Activated T-cell treated with anti-CD3 and anti-CD28 coated beads for 4 hours (primary cell): ENCODE measurements at places on chromosomes 5 and 9.

DNA sequence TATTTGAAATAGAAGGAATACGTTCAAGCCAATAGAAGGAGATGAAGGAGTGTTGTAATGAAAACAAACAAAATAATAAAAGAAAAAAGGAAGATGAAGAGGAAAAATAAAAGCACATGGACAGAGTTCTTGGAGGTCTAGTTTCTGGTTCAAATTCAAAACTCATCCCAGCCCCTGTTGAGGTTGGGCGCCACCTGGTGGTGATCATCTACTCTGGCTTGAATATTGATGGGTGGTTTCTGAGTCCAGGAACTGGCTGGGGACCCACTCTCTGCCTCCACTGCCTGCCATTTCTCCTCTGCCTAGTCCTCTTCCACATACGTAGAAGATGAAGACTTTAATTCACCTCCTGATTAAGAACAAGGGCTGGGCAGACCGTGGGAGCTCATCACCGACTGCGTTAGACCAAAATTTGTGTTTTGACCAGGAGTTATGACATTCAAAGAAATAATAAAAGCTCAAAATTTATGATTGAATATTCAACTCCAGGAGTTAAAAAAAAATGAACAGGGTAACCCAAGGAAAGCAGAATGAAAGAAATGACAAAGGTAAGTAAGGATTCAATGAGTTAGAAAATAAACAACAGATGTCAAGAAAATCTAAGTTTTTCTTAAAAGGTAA lies 99.0 kb upstream of the SLC1A3 start:
- DNase-seq = peak; percentile 60

DNA sequence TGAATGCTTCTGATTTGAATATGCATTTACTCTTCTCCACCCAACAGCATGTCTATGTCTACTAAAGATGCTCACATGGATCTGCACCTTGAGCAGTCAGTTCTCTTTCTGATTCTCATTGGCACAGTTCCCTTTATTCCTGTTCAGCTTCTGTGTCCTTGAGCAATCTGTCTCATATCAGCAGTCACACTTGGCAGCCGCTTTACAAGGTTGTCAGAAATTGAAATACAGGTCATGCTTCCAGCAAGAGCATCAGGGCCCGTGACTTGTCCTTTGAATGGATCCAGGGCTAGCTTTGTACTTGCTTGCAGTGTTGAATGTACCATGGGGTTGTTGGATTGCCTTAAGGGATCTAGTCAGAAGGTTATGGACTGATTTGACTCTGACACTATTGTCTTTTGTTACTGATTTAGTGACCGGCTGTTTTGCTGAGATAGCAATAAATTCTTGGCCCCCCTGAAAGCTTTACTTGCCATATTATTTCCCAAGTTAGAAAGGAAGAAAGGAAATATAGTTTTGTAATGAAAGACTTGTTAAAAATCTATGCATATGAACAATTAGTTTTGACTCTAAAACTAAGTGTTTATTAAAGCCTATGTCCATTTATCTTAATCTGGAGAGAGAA lies 273.4 kb upstream of the ISL1 start:
- DNase-seq = no peak

DNA sequence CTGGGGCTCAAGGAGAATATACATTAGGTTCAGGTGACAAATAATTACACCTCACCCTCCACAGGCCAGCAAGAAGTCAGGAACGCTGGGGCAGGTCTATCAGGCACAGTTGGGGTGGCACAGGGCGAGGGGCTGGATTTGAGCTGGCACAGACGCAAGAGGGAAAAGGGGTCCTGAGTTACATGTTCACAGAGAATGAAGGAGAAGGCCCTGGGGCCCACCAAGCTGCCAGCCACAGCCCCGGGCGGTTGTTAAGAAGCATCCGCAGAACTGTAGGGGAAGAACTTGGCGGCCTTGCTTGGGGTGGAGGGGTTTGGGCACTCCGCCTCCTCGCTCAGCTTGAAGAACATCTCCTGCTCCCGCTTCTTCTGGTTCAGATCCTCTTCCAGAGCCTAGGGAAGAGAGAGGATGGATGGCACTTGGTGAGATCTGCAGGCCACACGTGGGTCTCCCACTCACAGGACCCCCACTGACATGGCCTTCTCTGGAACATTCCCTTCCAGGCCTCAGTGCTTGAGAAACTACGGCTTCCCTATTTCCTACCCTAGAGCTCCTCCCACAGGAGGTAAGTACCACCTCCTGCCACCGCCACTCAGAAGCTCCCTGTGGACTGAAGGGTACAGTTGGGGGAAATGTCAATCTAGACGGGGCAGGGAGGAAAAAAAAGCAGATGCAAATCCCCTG lies 38.3 kb upstream of the FBXW11 start:
- DNase-seq = no peak

- no peak for DNase-seq
Measured at GRCh38 chr9:77176106-77176505, 1.2 kb upstream of the VPS13A start.

GRCh38 chr9:111917201-111917600 lies 20.6 kb downstream of the UGCG start:
- DNase-seq = no peak

DNA sequence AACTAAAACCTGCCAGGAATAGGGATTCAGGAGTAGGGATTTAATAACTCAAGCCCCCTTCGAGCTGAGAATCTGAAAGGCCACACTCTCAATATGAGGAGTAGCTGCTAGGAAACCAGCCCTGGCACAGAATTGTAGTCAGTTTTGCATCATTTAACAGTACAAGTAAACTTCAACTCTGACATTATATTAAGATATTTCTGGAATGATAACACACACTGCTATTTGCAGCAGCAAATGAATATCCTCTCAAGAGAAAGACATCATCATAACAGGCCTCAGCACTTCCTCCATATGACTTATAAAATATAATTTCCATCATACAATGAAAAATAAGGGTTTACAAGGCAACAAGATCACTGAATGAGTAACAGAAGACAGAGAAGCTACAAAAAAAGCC lies 138.2 kb upstream of the RFX3 start:
- no peak for DNase-seq

- no peak for DNase-seq
Measured at GRCh38 chr9:70352802-70353201, 61.7 kb downstream of the KLF9 start.

- DNase-seq = no peak
Measured at GRCh38 chr9:34190996-34191892, 12.4 kb downstream of the UBAP1 start.

DNA sequence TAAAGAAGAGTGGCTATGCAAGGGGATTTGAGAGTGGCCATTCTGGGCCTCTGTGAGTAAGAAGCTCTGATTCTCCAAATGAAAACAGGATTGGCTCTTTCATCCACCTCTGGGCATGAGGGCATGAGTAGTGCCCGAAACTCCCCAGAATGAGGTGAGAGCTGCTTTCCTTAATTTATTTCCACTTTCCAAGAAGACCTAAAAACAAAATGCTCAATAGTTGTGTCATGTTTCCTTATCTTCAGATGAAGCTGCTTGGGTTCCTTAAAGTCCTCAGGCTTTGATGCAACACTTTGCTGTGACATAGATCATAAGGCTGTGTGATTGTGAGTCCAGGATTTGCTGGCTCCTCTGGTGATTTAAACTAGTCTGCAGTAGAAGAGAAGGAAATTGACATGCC lies 3.1 kb upstream of the ZCCHC10 start:
- DNase-seq = no peak

DNA sequence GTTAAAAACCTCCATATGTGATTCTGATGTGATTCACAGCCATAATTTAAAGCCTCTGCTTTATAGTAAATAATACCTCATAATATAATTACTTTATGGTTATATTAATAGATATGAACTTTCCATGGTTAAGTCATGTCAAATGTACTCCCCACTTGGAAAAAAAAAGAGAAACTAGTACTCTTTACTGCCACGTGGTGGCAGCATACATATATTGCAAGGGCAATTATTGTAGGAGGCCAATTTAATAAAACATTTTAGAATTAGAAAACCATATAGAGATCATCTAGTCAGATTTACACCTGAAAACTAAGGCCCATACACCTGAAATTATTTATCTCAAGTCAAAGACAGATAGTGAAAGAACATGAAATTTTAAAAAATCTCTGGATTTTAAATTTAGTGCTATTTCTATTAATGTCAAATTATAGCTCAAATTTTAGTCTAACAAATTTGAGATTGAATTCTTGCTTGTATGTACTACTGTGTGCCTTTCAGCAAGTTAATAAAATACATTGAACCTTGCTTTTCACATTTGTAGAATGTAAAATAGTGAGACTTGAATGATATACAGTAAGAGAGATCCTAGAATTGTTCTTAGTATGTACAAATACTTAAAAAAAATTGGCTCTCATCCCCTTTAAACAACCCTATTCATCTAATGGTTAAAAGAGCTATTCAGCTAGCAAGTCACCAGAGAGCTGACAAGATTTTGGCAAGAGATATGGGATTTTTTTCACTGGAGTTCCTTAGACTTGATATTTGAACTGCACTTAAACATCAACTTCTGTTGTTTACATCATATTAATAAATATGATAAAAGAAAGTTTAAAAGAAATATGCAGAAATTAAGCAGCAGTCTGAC lies 603.8 kb downstream of the TLE4 start:
- DNase-seq = no peak

DNA sequence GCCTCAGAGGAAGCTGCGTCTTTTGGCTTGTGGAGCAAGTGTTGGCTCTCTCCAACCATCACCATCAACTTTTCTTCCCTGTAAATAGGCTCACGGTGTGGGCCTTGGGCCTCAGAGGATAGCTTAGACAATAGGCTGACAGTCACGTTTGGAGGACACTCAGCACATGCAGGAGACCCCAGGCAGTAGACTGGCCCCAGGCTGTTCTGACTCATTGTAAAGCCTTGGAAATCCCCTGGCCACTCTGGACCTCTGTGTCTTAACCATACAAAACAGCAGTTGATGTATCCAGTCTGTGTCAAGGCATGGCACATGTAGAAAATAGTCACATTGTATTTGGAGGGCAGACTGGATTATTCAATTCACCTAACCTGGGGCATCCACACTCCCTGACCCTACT lies 18.6 kb downstream of the CD74 start:
- DNase-seq = no peak

DNA sequence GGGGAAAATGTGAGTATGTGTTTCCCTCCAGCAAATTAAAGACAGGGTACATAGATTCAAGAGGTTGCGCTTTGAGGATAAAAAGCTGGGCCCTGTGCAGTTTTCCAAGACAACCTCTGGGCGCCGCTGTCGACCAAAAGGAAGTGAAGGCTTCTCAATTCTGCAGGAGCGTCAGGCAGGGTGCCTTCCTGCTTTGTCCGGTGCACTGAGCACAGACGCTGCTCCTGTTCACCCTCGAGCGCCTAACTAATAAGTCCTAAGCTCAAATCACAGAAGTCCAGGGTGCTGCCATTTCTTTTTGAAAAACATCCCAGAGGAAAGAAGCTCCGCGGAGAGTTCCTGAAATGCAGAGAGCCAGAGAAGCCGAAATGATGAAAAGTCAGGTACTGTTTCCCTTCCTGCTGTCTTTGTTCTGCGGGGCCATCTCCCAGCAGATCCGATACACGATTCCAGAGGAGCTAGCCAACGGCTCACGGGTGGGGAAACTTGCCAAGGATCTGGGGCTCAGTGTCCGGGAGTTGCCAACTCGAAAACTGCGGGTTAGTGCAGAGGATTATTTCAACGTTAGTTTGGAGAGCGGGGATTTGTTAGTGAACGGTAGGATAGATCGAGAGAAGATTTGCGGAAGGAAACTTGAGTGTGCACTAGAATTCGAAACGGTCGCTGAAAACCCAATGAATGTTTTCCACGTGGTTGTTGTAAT lies at the start of gene PCDHGB1:
PCDHGB1 (plus strand) TSS at position 183 of the 703 bp plus-strand sequence; CDS start at position 345, 162 bp downstream.
- DNase-seq = no peak

- DNase-seq = no peak
Measured at GRCh38 chr9:128895556-128895955, 13.6 kb downstream of the LRRC8A start.

- no peak for DNase-seq
Measured at GRCh38 chr5:179879003-179879689, 20.5 kb upstream of the MRNIP start.

DNA sequence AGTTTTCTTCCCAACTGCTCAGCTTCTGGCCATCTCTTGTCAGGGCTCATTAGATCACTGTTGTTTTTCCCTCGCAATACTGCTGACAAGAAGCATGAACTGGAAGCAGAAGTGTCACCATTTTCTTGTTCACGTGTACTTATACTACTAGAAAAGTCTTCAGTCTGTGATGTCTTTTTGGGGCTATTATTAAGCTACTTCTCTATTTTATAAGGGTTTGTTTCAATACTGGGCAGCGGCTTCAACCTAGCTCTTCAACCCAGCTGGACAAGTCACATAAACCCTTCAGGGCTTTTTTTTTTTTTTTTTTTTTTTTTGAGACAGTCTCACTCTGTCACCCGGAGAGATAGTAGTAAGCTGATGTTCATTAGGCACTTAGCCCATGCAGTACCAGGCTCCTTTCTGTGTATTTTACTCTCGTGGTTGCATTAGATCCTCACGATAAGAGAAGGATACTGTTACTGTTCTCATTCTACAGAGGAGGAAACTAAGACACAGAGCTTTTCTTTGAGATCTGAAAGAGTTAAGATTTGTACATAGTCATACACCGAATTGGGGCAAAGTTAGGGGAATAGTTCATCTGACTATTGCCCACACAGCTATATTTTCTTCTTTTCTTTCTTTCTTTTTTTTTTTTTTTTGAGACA lies 20.5 kb downstream of the RAPGEF1 start:
- no peak for DNase-seq

DNA sequence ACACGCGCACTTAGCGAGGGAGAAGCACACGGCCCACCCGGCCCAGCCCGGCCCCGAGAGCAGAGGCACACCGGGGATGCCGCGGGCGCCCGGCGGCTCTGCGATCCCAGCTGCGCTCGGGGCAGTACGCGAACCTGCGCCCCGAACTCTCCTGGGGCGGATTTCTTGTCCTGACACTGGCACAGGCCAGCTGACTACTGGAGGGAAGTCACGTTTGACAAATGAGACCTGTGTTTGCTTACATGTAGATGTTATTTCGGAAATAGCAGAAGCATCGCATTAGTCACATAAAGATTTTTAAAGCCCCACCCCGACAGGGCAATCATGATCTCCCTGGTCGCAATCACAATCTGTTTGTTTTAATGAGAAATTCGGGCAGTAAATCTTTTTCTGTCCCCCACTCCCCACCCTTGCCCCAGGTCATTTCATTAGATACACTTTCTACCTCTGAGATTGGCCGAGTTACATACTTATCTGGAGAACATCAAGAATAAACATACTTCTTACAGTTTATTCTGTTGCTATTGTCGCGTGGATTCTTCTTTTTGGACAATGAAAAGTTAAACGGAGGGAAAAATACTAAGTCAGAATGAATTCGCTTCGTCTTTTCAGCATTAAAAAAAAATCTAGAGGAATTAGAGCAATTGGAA lies 518.9 kb downstream of the CTNND2 start:
- DNase-seq = no peak

GRCh38 chr9:96441798-96442445 lies 8.0 kb upstream of the HABP4 start:
- no peak for DNase-seq

- no peak for DNase-seq
Measured at GRCh38 chr5:91332267-91333045, 50.7 kb downstream of the ARRDC3 start.

- no peak for DNase-seq
Measured at GRCh38 chr9:27817747-27818146, 244.5 kb upstream of the C9orf72 start.

GRCh38 chr5:53319315-53319714 lies 161.1 kb upstream of the FST start:
- DNase-seq = no peak
